ENCODE measurements at places on chromosomes 11 and 22.
A peak's percentile ranks its signal among the peaks of the same experiment; 100 is the strongest.

DNA sequence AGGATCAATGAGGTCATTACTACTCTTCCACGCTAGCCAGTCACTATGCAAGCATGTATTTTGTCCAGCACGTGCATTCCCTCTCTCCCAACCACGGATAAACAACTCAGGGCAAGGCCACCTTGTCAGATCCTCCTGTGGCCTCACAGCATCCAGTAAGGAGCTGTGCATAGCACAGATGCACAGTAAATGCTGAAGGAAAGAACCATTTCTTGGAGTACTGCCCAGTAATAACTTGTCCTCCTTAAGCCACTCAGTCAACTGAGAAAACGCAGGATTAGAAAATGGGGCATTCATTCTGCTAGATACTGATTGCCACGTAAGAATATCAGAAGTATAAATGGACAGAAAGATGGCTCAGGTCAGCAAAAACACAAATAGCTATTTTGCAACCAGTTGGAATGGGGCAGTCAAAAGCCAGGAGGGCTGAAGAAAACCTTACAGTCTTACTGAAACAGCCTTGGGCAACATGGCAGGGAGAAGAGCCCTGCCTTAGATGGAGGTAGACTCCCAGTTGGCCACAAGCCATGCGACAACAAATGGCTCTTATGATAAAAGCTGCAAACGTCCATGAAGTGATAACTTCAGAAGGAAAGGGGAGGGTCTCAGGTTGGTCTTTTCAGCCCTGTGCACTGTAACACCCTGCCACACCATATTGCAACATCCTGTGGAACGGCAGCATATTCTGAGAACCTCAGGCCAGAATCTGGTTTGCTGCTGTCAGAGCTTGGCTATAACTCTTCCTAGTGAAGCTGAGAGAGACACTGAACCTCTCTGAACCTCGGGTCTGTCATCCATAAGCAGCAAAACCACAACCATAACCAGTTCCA lies 23.0 kb downstream of the PC start:
- no peak for DNase-seq

- DNase-seq, result no peak
Observed at GRCh38 chr11:79129702-79130101, 311.1 kb downstream of the TENM4 start.

DNA sequence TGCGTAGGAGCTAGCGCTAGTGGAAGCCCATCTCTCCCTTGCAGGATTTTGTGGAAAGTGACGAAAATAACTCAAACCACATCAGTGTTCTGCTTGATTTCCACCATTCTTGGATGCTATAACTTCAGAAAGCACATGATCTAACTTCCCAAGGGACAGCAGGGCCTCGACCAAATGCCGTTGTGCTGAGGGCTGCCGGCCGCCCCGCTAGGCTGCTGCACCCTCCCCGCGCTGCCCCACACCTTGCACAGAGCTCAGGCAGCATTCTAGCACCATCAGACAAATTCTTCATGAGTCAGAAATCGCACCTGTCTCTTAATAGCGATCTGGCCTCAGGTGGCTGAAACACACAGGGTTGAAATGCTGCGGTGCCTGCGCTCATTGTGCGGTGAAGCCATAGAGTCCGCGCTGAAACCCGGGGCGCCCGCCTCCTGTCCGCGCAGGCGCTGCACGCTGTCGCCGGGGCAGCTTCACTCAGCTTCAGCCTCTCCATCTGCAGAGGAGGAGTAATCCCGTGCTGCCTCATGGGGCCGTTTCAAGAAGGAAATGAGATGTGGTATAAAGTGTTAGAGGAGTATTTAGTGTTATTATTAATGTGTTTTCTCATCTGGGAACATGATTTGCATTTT lies 59.2 kb upstream of the B3GAT1 start:
- no peak for DNase-seq

- DNase-seq, result no peak
Observed at GRCh38 chr11:114251815-114252337, 44.3 kb upstream of the NNMT start.

DNA sequence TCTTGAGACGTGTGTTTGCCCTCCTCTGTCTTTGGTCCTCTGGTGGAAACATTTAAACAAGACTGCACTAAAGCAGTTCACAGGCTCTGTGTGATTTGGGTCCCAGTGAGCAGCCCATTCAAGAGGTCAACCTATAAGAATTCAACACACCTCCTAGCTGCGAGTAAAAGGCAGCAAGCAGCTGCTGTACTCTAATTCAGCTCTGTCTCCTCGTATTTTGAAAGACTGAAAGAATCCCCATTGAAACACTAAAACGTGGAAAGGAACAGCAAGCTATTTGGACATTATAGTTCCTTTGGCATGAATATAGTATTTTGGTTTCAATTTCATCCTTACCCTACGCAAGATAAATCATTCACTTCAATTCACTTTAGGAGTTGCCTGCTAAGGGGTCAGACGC lies 1046.7 kb downstream of the DLG2 start:
- no peak for DNase-seq

DNA sequence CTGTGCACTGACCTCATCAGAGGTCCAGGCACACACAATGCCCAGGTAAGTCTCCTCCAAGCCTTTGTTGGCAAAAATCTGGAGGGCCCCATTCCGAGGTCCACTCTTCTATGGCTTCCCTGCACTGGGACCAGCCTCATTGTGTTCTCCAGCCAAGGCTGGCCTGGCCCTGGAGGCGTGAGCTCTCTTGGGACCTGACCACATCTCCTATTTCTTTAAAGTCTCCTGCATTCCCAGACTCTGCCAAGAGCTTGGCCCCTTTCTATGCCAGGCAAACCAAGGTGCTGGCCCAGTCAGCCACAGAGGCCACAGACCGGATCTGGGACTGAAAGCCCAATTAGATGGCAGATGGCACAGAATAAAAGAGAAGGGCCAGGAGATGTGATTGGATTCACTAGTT lies 55.1 kb downstream of the C11orf58 start:
- no peak for DNase-seq

- peak; percentile 61 for DNase-seq
Observed at GRCh38 chr11:57248780-57249383, 11.8 kb upstream of the APLNR start.

- no peak for DNase-seq
Observed at GRCh38 chr22:46796566-46797195, 34.2 kb downstream of the TBC1D22A start.

GRCh38 chr22:44962741-44963454 lies 46.9 kb downstream of the PHF21B start:
- no peak for DNase-seq

DNA sequence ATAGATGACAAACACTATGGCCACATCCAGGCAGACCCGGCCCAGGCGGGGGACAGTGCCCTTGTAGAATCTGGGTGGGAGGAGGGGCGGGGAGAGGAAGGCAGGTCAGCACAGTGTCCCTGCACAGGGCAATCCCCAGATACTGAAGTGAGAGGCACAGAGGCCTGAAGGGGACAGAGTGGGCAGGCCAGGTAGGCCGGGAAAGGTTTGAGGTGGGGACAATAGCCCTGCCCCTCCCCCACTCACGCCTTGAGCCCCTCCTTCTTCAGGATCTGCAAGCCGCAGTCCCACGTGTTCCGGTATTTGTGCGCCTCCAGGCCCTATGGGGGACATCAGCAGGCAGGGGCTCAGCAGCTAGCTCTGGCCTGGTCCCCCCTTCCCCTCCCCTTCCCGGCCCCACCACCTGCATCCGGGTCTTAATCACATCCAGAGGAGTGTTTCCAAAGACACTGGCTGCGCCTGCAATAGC lies 2.3 kb downstream of the SLC25A1 start:
- DNase-seq, result peak; percentile 70

DNA sequence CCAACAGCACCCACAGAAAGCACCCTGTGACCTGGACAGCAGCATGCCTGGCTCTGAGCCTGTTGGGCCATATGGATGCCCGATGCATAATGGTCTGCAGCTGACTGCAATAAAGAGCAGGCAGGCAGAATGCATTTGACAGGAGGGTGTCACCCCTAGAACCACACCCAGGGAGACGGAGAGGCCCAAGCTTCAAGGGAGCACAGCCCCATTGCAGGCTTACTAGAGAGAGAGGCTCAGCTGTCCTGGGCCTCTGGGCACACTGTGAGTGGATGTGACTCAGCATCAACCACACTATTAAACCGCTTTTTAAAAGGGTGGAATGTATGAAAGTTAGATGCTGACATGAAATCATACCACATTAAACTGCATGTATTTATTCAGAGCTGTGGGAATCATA lies 365.3 kb downstream of the CTTN start:
- DNase-seq, result no peak

DNA sequence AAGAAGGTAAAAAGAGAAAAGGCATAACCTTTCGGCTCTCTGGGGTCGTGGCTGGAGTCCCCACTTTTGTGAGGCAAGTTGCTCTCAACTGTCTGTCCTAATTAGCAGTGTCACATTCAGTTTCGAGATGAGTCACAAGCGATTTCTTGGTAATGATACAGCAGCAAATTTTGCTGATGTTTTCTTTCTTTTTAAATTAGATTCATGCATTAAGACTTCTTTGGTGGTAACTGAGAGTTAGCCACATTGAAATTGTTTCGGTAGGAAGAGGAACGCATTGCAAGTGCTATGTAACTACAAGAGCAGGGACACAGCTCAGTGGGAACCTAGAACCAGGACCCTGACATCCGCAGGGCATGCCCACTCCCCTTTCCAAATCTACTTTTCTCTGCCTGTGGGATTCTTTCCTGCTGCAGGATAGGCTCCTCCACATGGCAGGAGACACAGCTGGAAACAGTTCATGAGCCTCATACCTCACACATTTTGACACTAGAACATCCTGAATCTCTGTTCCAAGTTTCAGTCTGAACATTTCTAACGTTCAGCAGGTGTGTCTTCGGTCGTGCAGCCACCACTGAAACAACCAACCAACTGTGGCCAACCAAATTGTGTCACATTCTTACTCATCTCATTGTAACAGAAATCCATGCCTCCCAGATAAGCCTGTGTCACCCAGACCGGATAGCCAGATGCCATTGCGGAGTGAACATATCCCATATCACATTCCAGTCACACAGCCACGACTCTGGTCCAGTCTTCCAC lies 987.6 kb downstream of the NTM start:
- DNase-seq, result no peak

GRCh38 chr22:40367342-40367741 lies 3.1 kb upstream of the SGSM3 start:
- DNase-seq, result no peak

DNA sequence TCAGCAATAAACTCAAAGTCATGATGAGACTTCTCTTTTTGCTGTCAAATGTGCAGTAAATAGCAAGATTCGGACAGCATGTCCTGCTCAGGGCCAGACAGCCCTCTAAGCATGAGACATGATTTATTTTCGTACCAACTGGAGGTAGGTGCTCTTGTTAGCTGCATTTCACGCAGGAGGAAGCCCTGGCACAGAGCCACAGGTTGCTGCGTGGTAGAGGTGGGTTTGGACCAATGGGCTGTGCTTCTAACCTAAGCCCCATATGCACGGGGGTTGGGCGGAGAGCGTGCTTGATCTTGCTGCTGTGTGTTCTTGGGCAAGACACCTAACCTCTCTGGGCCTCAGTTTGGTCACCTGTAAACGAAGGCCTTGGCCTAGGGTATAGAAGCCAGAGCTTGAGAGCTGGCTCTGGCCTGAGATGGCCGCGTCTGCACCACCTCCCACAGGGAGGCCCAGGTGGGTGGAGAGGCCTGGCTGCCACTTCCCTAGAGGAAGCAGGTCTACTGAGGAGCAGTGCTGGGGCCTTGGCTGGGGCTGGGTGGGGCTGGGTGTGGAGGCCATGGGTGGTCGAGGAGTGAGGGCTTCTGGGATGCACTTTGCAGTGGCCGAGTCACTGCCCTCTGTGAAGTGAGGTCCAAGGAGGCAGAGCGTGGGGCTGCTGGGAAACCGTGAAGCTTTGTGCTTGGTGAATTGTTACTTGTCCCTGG lies 38.5 kb upstream of the GRAMD4 start:
- no peak for DNase-seq

DNA sequence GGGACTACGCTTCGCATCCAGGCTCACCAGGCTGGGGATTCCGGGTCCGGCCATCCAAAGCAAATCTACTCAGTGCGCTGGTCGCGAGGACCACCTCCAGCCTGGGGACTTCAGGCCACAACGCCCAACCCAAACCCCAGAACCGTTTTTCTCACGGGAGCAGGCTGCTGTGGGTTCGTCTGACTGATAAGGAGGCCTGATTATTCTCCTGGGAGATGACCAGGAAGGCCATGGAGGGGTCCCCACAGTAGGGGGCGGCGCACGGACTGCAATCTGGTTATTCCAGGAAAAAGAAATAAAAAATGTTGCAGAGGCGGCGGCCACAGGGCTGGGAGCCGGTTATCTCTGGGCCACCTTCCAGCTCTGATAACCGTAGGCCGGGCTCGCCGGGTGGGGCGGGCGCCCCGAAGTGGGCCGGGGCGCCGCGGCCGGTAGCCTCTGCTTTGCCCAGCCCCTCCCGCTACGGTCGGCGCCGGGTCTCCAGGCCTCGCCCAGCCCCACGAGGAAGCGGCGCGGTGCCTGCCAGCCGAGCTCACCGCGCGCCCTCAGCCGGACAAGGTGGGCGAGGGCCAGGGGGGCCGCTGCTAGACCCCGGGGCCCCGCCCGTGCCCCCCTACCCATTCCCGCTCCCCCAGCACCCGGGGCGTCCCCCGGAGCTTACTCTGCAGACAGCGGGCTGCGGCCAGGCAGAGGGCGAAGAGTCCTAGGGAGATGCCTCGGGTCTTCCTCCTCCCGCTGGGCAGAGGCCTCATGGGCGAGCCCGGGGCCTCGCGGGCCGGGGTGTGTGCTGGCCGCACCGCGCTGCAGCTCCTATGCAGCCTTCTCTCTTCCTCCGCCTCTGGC lies 446 bp downstream of the VSTM5 start:
- peak; percentile 51 for DNase-seq

DNA sequence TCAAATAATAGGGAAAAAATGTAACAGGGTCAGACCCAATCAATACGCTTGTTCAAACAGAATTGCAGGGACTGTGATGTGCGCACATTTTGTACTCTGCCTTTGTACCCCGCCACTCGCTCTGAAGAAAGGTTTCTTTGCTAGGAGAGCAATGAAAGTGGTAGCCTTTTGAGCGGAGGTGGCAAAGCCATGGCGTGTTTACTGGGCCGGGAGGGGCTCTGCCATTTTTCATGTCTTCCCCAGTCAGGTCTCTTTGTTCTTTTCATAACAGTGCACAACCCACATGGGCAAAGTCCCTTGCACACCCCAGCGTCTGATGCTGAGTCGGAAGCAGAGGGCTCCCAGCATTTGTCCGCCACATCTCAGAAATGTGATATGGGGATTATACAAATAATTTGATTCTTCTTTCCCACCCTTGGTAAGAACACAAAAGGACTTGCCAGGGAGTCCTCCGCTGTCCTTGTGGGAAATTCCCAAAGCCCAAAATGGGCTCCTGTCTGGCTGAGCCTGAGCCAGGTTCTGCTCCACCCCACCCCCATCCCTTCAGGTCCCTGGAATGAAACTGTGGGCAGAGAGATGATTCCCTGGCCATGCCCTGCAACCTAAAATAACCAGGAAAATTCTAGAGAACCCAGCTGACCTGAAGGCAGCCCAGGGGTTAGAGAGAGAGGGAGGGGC lies 36.6 kb downstream of the C11orf58 start:
- DNase-seq, result no peak
